Lower lobe of right lung (tissue), 2 donors: ENCODE measurements at places on chromosomes 16 and 17. TPM values are rescaled to one million over a fixed set of nuclear protein-coding genes. Genes with fewer than 3 reads are reported as not detected.

TRPV3 gene
- total RNA-seq: 0.68 TPM

TVP23B gene
- 36.8 TPM for total RNA-seq

CA7 gene
- not detected for total RNA-seq

- H3K4me1 ChIP-seq: peaks cover 95% of the 10 kb centered on the region
- DNase-seq: no peak
- no peak overlapping the region for H3K4me3 ChIP-seq
- peaks cover 2% of the 10 kb centered on the region for H3K36me3 ChIP-seq
- H3K27me3 ChIP-seq: no peaks in the 10 kb centered on the region
- peak overlapping the region; percentile 81 for H3K27ac ChIP-seq
Measured at GRCh38 chr16:66519482-66520373, 30.2 kb downstream of the TK2 start.

DNA sequence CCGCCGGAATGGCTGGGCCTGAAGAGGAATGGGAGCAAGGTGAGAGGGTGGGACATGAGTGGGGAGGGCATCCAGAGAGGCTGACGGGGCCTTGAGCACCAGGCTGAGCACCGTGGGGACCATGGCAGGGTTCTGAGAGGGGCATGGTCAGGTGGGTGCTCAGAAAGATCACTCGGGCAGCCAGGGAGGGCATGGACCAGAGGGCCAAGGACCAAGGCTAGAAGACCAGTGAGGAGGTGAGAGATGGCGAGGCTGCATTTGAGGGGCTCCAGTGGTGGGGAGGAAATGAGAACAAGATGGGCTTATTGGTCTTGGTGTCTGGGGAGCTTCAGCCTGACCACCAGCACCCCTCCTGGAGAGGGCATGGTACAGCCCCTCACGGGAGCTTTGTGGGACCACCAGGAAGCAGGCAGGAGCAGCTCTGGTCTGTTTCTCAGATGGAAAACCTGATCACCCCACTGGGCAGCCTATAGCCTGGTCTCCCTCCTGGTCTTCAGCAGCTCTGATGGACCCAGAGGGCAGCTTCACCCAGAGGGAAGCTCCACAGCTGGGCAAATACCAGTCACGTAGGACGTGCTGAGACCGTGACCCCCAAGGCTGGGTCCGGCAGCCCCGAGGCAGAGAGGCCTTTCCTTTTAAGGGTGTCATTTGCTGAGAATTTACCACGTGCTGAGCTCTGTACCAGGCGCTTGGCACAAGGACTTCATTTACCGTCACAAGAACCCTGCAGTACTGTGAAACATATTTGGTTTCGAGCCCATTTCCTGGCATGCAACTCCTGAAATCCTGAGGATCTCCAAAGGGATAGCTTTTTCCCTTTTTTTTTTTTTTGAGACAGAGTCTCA is 11.4 kb upstream of the NCBP3 start:
- no peak overlapping the region for H3K4me3 ChIP-seq
- peaks cover 21% of the 10 kb centered on the region for H3K36me3 ChIP-seq
- no peak overlapping the region for H3K27ac ChIP-seq

DNA sequence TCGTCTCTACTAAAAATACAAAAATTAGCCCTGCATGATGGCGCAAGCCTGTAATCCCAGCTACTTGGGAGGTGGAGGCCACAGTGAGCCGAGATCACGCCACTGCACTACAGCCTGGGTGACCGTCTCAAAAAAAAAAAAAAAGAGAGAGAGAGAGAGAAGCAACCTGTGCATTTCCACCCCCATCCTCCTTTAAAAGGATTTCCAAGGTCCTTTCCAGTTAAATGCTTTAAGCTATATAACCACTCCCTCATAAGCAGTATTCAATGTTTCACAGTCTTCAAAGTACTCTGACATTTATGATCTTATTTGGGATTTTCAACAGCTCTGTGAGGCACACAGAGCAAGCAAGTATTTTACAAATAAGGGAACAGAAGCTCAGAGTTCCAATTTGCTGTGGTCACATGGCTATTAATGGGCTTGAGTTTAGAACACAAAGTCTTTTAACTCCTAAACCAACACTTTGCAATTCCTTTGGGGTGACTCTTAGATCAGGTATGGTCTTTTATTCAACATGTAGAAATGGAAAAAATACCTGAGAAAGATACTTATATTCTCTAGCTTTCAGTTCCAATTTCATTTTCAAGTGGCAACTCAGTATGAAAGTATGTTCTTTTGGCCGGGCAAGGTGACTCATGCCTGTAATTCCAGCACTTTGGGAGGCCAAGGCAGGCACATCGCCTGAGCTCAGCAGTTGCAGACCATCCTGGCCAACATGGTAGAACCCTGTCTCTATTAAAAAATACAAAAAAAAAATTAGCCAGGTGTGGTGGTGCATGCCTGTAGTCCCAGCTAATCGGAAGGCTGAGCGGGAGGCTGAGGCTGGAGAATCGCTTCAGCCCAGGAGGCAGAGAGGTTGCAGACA is 31.3 kb downstream of the SPOP start:
- peaks cover 42% of the 10 kb centered on the region for H3K4me1 ChIP-seq
- no peak overlapping the region for H3K4me3 ChIP-seq
- H3K36me3 ChIP-seq: no peaks in the 10 kb centered on the region
- no peaks in the 10 kb centered on the region for H3K27me3 ChIP-seq
- DNase-seq: no peak
- H3K27ac ChIP-seq: peak overlapping the region; percentile 75

DNA sequence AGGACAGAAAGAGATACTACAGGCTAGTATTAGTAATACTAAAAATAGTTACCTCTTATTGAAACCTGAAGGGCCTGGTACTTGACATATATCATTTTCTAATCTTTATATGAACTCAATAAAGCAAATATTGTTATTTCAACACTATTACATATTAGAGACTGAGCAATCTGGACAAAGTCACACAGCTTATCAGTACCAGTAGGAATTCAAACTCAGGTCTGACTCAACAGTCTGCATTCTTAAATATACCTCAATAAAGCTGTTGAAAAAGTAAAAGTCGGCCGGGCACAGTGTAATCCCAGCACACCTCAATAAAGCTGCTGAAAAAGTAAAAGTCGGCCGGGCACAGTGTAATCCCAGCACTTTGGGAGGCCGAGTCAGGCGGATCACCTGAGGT is 67.4 kb downstream of the KANSL1 start:
- no peaks in the 10 kb centered on the region for H3K27me3 ChIP-seq
- no peaks in the 10 kb centered on the region for H3K36me3 ChIP-seq
- no peak for DNase-seq
- peaks cover 79% of the 10 kb centered on the region for H3K4me1 ChIP-seq
- no peak overlapping the region for H3K27ac ChIP-seq

DNA sequence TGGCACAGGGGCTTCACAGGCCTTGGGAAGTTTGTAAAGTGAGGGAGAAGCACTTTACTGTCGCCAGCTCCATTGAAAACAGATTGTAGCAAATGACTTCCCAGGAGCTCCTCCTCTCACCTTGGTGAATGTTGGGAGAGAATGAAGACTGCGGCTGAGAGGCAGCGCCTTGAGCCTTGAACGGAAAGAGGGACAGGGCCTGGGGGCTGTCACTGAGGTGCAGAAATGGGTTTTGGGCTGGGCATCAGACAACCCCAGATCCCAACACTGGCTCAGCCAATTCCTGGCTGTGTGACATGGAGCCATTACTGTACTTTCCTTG is 603 bp upstream of the MRTFB start:
- no peak for DNase-seq
- H3K4me3 ChIP-seq: peak overlapping the region; percentile 89
- H3K27ac ChIP-seq: peak overlapping the region; percentile 84

DNA sequence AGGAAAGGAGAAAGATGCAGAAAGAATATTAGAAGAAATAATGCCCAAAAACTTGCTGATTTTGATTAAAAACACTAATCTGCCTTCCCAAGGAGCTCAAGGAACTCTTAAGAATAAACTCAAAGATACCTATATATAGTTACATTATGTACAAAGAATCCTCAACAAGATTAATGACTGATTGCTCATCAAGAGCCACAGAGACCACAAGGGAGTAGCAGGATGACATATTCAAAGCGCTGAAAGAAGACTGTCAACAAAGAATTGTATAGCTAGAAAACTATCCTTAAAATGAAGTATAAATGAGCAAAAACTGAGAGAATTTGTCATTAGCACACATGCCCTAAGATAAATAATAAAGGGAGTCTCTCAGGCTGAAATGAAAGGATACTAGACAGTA is 6.2 kb downstream of the LPCAT2 start:
- no peak for DNase-seq
- H3K27ac ChIP-seq: no peak overlapping the region
- H3K4me3 ChIP-seq: no peak overlapping the region

DNA sequence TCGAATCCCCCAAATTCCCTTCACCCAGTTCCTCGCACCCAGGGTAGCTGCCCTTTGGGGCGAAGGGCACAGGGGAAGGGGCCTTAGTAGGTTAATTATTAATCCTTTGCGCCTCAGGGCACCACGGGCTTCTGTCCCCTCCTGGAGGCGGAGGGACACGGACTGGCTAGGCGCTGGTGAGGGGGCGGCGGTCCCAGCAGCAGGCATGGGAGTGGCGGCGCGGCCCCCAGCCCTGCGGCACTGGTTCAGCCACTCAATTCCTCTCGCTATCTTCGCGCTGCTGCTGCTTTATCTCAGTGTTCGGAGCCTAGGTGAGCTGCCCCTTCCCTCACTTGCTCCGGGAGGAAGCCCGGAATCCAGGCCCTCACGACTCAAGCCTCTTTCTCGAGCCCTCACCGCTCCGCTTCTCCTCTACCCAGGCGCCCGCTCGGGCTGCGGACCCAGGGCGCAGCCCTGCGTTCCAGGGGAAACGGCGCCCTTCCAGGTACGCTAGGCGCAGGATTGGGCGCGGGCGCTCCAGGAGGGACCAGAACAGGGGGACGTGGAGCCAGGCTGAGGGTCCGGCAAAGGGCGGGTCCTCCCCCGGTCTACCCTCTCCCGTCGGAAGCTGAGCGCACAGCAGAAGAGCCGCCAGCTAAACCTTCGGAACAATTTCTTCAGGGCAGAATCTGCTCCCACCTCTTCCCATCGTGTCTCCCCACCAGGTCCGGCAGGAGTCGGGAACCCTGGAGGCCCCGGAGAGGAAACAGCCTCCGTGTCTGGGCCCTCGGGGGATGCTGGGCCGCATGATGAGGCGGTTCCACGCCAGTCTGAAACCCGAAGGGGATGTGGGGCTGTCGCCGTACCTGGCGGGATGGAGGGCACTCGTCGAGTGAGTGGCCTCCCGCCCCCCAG is at the start of gene GLTPD2:
Gene GLTPD2 (plus strand): TSS at position 158 of the 894 bp plus-strand sequence. CDS start 48 bp downstream, at position 206.
- peak within 1 kb of the TSS; percentile 76 for H3K4me3 ChIP-seq
- peaks cover 33% of the 10 kb centered on the region for H3K4me1 ChIP-seq
- no peaks in the 10 kb centered on the region for H3K36me3 ChIP-seq
- peaks cover 21% of the 10 kb centered on the region for H3K27me3 ChIP-seq

GRCh38 chr17:76866774-76867577 is 1.2 kb upstream of the MGAT5B start:
- H3K36me3 ChIP-seq: no peaks in the 10 kb centered on the region
- peaks cover 42% of the 10 kb centered on the region for H3K27me3 ChIP-seq
- H3K4me1 ChIP-seq: peaks cover 8% of the 10 kb centered on the region
- no peak for DNase-seq

- no peak overlapping the region for H3K4me3 ChIP-seq
- H3K4me1 ChIP-seq: no peaks in the 10 kb centered on the region
- DNase-seq: no peak
- H3K27me3 ChIP-seq: no peaks in the 10 kb centered on the region
- no peak overlapping the region for H3K27ac ChIP-seq
Measured at GRCh38 chr17:54608634-54609155, 292.0 kb upstream of the TOM1L1 start.

GRCh38 chr17:67080804-67081203 is 36.5 kb downstream of the CACNG1 start:
- peaks cover 44% of the 10 kb centered on the region for H3K36me3 ChIP-seq
- no peak overlapping the region for H3K27ac ChIP-seq
- no peaks in the 10 kb centered on the region for H3K4me1 ChIP-seq

DNA sequence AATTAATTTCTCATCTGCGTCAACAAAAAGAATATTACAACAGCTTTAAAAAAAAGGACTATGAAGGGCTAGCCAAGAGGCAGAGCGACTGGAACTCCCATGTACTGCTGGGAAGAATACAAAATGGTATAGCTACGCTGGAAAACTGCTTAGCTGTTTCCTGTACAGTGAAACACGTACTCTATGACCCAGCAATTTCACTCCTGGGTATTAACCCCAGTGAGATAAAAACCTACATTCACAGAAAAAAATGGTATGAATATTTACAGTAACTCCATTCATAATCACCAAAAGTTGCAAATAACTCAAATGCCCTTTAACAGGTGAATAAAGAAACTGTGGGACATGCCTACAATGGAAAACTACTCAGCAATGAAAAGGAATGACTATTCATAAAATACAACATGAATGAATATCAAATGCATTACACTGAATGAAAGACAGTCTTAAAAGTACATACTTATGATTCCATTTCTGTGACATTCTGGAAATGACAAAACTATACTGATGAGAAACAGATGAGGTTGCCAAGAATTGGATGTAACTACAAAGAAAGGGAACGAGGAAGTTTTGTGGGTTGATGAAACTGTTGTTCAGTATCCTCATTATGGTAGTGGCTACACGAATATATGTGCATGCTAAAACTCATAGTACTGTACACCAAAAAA is 27.6 kb downstream of the CMTM4 start:
- no peaks in the 10 kb centered on the region for H3K36me3 ChIP-seq
- H3K4me3 ChIP-seq: no peak overlapping the region
- no peak overlapping the region for H3K27ac ChIP-seq

DNA sequence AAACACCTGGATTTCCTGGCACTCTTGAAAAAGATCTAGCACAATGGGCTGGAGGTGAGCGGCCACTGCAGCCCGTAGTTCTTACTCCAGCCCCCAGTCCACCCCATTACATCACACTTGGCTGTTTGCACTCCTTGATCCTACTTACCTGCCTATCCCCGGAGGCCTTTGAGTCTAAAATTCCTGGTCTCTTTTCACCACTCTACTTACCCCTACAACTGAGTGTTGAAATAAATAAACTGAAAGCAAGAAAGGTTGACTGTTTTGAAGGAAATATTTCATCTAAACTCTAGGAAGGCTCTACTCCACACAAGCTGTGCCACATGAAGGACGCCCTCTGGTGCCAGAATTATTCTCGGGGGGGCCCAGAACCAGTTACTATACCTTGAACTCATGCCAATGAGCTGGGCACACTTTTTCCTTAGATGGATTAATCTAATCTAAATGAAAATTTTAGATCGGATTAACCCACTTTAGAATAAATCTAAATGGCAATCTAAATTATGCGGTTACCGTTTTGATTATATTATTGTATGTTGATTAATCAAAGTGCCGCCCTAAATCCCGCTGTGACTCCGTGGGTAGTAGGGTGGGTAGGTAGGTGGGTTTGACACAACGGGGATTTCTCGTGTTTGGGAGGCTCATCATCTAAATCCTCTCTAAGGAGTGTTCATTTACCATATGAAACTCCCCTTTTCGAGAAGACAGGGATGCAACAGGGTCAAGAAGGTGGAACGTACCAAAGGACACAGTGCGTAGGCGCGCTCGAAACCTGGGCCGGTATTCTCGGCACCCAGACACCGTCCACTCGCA is 651 bp upstream of the EIF1 start:
- peak overlapping the region; percentile 100 for H3K27ac ChIP-seq
- H3K36me3 ChIP-seq: peaks cover 38% of the 10 kb centered on the region
- peak; percentile 64 for DNase-seq
- H3K27me3 ChIP-seq: no peaks in the 10 kb centered on the region
